ENCODE measurements at places on chromosomes 2 and 18.

- DNase-seq, result no peak
These were observed 123.4 kb downstream of the DOCK10 start for GRCh38 chr2:224918626-224919471.

- no peak for DNase-seq
These were observed 339.6 kb downstream of the TRIB2 start for GRCh38 chr2:13056259-13056843.

GRCh38 chr18:44180683-44181082 lies 500.0 kb upstream of the SETBP1 start:
- no peak for DNase-seq

GRCh38 chr18:48627216-48627615 lies 88.4 kb downstream of the CTIF start:
- no peak for DNase-seq

GRCh38 chr18:45163871-45164270 lies 451.4 kb upstream of the SLC14A2 start:
- DNase-seq, result no peak

DNA sequence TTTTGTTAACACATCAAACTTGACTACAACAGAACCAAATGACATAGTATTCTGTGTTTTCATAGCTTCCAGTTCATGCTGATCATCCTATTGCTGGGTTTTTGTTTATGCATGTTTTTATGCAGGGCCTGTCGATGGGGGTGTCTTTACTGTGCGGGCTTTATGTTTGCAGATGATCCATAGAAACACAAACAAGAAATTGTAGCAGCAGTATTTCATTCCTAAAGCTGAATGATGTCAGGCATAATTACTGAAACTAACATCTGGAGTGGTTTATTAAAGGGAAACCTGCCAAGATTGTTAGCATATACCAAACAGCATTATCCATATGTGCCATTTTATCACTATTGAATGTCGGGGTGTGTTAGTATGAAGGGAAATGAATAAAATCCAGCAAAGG lies 129.7 kb downstream of the PTPRM start:
- no peak for DNase-seq

- DNase-seq, result no peak
These were observed 215.6 kb upstream of the PID1 start for GRCh38 chr2:229486673-229487072.

DNA sequence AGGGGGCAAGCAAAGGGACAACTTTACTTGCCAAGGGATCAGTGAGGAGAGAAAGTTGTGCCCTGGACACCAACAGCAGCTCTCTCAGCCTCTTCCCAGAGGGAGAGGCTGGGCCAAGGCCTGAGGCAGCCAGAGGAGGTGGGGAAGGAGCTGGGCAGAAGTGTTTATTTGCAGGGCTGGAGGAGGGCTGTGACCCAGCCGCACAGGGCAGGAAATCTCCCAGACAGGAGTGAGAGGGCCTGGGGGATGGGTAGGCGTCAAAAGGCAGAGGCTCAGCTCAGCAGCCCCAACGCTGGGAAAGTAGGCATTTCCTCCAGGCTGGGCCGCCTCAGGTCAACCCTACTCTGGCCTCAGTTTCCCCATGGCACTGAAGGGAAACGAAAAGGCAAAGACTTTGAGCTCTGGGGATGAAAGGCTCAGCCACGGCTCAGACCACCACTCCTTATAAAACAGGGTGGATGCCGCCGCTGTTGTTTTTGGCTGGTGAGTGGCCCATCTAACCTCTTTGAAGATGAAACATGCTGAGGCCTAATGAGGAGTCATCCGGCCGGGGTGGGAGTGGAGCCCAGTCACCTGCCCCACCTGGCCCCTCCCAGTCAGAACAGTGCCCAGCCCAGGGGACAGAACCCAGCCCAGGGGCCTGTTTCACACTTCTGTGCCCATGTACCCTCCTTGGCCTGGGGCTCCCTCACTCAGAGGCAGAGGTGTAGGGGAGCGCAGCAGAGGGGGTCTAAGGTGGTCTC lies 21.9 kb upstream of the SEMA4C start:
- DNase-seq, result no peak

GRCh38 chr18:55349685-55350084 lies 238.3 kb downstream of the TCF4 start:
- DNase-seq, result no peak

DNA sequence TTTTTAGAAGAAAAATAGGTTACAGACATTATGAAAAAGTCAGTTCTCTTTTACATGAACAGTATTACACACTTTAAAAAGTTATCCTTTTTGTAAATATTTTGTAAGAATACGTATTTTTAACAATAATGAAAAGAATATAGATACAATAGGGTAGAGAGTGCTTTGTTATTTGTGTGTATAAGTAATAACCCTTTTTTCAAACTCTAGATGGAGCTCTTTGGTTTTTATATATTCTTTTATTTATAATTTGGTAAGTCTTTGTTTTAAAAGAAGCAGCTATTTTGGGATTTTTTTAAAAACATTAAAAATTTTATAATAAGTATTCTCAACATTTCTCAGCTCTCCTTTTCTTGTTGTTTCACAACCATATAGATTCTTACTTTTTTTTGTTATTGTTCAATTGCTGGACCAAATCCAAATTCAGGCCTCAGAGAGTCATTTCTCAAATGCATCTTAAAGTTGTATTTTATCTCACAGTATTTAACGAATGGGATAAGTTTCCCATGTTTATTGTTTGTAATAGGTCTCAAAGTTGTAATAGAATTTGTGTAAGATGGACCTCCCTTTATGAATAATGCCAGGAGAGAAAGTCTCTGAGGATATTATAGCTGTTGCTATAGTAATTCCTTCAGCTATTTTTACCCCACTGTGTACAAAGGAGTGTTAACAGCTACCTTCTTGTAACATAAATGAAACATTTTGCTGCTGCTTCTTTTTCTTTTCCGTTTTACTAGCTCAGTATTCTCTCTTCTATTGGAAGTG lies 46.4 kb downstream of the ACYP2 start:
- no peak for DNase-seq

GRCh38 chr2:120367649-120368048 lies 21.7 kb downstream of the INHBB start:
- no peak for DNase-seq

- DNase-seq, result no peak
These were observed 193.1 kb downstream of the SH3RF3 start for GRCh38 chr2:109322111-109322510.

GRCh38 chr2:230758566-230759480 lies 46.2 kb downstream of the CAB39 start:
- DNase-seq, result no peak

- no peak for DNase-seq
These were observed 216.5 kb upstream of the SLC8A1 start for GRCh38 chr2:40668425-40668824.

GRCh38 chr2:126827371-126827770 lies 71.3 kb upstream of the TEX51 start:
- no peak for DNase-seq

DNA sequence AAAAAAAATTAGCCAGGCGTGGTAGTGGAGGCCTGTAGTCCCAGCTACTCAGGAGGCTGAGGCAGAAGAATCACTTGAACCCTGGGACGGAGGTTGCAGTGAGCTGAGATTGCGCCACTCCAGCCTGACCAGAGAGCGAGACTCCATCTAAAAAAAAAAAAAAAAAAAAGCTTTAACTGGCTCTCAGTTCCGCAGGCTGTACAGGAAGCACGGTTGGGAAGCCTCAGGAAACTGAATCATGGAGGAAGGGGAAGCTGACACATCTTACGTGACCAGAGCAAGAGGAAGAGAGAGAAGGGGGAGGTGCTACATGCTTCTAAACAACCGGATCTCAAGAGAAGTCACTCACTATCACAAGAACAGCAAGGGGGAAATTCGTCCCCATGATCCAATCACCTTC lies 505.6 kb upstream of the SLC8A1 start:
- DNase-seq, result no peak

- no peak for DNase-seq
These were observed 560.5 kb upstream of the HS6ST1 start for GRCh38 chr2:128879161-128879560.

DNA sequence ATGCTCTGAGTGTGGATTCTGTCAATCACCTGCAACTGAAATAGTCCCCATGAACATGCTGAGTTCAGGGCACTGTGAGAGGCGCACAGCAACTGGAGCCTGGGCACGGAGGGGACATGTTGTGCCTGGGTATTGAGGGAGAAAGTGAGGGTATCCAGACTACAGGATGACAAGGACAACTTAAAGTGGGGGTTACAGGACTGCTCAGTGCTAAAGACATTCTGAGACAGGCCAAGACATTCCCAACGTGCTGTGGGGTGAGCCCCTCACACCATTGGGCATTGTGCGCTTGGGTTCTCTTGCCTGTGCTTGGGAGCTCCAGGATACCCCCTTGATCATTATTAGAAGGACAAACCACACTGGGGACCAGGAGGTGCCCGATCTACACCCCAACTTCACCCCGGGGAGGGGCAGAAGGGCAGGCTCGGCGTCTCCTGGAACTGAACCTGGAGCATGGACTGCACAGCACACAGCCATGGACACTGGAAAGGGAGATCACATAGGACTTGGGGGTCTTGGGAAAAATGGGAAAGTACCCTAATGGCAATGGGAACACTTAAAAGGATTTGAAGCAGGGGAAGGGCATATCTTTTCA lies 72.5 kb upstream of the HDAC4 start:
- DNase-seq, result no peak

- DNase-seq, result no peak
These were observed 268.4 kb downstream of the TCF4 start for GRCh38 chr18:55319459-55320193.

GRCh38 chr2:206688990-206689389 lies 29.2 kb downstream of the DYTN start:
- DNase-seq, result no peak
